CD4-positive, alpha-beta T cell (primary cell): ENCODE measurements at places on chromosomes 1 and 21.

DNA sequence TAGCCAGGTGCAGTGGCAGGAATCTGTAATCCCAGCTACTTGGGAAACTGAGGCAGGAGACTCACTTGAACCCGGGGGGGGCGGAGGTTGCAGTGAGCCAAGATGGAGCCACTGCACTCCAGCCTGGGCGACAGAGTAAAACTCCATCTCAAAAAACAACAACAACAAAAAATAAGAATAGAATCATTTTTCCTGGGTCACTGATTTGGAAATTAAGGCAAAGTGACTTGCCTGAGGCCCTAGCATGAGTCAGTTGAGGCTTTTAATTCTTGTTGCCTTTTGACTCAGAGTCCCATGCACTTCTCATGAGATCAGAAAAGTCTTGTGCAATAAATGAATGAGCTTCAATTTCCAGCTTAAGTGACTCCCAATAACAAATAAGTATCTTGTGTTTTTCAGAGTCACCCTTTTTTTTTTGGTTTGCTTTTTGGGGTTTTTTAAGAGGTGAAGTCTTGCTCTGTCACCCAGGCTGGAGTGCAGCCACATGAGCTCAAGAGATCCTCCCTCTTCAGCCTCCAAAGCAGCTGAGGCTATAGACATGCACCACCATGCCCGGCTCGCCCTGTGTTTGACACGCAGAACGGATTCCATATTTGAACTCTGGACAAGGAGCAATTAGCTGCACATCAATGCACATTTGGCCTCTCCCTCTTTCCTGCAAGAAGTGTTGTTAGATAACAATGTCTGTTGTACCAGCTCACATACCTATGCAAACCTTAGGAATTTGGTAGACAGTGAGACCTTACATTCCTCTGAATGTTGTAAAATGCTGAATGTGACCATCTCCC lies 3.4 kb upstream of the PLEKHM2 start:
- DNase-seq = no peak

- DNase-seq = no peak
Measured at GRCh38 chr1:186194107-186194756, 180.8 kb downstream of the TPR start.

GRCh38 chr1:43776043-43776761 lies 68.9 kb downstream of the ST3GAL3 start:
- no peak for DNase-seq

- DNase-seq = no peak
Measured at GRCh38 chr1:14887764-14888350, 265.7 kb upstream of the TMEM51 start.

DNA sequence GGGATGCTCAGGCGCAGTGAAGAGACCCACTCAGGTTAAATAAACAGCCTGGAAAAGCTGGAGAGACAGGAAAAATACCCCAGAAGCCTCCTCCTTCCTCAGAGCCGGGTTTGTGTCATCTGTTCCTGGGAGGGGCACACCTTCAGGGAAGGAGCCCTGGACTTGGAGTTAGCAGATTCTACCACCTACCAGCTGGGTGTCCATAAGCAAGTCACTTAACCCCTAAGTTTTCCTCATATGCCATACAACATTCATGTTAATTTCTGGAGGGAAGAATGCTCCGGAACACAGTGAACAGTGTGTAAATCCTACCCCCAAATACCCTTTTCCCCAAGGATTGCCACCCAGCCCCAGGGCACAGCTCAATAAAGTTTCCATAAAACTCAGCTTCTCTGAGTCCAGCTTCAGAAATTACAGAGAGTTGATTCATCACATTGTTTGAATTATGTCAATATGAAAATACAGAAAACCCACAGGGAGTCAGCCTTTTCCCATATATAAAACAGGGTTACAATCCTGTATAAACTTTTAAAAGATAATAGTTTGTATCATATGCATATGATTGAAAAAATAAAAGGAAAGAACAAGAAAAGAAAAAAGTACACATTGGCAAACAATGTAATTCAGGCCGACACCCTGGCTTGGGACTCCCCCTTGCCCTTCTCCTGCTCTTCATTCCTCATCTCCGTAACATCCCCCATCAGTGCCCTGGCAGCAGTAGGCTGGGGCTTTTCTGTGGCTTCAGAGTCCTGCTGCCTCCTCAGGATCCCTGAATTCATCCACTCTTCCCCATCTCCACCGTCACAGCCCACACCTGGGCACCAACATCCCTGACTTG lies 291.8 kb upstream of the USP24 start:
- DNase-seq = no peak

GRCh38 chr1:91556556-91556955 lies 55.9 kb downstream of the CDC7 start:
- no peak for DNase-seq
